ENCODE measurements at places on chromosomes 16 and 17.

- DNase-seq = no peak
Observed at GRCh38 chr17:15269780-15270089, 4.6 kb upstream of the PMP22 start.

DNA sequence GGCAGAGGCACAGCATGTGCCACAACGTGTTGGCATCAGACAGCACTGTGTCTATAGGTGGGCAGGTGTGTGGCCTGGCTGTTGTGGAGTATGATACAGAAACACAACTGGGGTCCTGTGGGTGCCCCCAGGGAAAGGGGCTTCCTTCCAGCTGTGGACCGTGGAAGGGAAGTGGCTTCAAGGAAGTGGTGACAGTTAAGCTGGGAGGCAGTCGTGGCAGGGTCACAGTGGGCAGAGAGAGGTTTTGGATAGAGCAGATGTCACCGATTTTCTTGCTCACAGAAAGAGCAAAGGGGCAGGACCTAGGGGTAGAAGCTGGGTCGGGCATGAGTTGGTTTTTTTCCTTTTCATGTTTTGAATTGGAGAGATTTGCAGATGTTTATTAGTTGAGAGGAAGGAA is 11.2 kb upstream of the ORAI3 start:
- DNase-seq = no peak

DNA sequence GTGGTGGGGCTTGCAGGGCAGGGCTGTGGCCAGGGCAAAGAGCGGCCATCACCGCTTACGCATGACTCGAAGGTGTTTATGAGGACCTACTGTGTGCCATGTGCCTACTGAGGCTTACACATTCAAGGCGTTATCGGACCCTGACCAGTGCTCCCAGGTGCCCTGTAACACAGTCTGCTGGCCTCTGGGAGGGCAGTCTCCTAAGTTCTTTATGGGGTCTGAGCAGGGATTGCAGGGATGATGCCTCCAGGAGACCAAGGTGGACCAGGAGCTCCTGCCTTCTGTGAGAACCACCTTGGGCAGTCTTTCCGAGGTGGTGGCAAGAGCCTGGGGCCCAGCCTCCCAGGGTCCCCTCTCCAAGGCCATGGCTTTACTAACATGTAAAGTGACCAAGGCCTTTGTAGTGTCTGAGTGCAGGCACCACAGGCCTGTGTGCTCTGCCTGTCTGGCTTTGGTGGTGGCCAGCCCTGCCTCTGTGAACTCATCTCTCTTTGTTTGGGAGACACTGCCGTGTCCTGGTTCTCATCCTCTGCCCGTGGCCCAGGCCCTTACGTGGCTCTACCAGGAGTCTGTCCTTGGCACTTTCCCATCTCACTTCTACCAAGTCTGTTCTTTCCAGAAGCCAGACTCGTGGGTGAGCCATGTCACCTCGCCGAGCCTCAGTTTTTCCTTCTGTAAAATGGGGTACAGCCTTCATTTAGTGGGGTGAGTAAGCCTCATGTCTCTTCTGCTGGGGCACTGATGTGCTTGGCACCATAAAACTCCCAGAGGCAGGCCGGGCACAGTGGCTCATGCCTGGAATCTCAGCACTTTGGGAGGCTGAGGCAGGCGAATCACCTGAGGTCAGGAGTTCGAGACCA is 3.4 kb upstream of the SYNGR2 start:
- no peak for DNase-seq

- DNase-seq = no peak
Observed at GRCh38 chr17:9907131-9907530, 2.1 kb upstream of the RCVRN start.

DNA sequence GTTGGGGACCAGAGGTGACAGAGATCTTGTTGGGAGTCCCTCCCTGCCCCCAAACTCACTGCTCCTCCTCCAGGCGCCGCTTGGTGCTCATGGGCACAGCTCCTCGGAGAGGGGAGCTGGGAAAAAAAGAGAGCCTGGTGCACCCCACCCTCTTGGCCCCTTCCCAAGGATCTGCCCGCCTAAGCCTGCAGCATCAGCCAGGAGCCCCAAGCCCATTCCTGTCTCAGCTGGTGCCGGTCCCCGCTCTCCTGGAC is 400 bp downstream of the HCFC1R1 start:
- DNase-seq = peak; percentile 35

DNA sequence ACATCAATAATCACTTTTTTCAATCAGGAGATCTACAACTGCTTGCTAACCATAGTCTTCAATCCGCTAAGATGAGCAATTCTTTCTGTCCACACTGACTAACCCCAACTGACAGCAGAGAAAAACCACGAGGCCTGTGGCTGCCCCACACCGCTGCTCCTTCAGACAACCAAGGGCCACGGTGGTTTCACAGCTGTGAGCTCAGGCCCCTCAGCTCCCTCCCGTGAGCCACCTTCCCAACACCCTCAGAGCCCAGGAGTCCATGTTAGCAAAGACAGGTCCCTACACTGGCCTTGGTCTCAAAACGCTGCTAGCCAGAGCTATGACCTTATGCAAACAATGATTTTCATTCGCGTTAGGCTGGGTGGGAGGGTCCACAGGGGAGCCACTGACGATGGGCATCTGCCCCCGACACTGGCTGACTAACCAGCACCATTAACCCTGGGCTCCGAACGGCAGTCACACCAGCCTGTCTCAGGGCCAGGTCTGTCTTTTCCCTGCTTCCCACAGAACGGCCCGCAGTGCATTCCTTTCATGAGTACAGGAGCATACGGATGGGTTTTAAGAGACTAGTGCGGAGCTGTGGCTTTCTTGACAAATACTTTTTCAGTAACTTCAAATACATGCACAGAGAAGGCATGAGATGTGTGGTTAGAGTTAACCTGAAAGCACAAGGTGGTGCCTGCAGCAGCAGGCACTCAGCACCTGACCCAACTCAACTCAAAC is 67.3 kb downstream of the ANKRD11 start:
- DNase-seq = no peak

GRCh38 chr16:56894331-56894917 is 29.4 kb downstream of the SLC12A3 start:
- DNase-seq = no peak

GRCh38 chr17:15457723-15458094 is 9.7 kb downstream of the CDRT4 start:
- no peak for DNase-seq

DNA sequence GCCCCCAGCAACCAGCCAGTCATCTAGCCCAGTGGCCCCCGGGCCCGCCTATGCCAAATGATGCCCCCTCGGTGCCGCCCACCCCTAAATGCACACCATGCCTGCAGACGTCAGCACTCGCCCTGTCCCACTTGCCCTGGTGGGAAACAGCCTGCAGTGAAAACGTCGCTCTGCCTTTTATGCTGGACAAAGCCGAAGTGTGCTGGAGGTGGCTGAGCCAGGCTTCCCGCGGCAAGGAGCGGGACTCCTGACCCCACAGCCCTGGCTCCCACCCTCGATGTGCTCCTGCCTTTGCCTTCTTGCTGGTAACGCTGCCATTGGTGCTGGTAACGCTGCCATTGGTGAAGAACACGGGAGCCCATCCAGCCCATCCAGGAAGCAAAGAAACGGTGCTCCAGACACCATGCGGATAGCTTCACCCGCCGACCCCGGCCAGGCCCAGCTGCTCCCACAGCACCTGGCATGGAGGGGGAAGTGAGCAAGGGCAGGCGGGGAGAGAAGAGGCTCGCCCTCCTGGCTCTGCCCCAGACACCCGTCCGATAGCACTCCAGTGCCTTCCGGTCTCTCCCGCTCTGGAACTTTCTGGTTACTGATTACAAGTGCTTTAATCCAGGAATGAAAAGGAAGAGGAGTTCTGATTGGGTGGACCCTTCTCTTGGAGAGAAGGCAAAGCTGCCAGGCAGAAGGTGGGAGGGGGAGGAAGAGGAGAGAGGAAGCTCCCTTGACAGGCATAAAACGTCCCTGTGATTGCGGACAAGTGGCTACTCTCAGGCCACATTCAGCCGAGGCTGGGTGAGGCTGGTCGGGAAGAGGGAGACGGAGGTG is 4.0 kb upstream of the BAIAP2 start:
- DNase-seq = no peak

DNA sequence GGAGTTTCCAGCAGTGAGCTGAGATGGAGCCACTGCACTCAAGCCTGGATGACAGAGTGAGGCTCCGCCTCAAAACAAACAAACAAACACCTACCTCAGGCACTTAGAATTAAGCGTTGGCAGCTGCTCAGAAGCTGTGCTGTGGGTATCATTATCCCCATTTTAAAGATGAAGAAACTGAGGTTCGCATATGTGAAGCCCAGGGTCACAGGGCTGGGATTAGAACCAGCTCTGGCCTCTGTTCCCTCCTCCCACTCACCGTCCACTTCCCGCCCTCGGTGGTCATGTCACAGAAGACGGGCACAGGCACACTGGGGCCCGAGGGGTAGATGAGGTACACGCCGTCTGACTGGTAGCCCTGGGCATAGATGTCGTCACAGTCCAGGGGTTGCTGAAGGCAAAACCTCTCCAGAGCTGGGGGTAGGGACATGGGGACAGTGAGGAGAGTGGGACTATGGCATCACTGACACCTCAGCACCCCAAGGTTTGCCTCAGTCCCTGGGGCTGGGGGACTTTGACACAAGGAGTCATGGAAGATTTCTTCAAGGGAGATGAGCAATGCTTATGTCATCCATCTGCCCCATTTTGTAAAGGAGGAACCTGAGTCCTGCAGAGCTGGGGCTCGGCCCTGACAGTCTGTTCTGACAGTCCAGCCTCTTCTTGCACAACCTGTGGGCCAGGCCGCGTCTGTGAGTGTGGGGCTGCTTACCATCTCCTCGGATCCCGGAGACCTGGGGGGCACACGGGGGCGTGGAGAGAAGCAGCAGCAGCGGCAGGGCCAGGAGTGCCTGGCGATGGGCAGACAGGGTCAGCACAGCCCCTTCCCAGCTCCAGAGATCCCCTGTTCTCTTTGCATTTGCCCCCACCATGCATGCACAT is 700 bp downstream of the MFAP4 start:
- DNase-seq = peak; percentile 32

- DNase-seq = peak; percentile 2
Observed at GRCh38 chr17:13096291-13096690, 78.5 kb upstream of the ELAC2 start.

DNA sequence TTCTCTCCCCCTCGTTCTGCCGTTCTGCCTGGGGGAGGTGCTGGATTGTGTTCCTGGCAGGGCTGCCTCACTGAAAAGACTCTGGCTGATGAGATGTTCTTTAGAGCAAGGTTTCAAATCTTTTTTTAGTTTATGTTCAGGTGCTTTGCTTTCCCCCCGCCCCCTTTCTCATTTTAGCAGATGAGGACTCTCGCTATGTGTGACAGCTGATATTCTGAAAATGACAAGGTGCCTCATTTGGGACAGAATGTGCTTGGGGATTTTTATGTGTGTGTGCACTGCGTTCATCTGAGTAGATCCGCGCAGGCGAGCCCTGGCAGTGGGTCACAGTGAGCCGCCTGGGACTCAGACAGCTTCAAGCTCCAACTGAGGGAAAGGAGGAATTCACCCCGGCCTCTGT is 205.9 kb downstream of the HS3ST4 start:
- DNase-seq = no peak

DNA sequence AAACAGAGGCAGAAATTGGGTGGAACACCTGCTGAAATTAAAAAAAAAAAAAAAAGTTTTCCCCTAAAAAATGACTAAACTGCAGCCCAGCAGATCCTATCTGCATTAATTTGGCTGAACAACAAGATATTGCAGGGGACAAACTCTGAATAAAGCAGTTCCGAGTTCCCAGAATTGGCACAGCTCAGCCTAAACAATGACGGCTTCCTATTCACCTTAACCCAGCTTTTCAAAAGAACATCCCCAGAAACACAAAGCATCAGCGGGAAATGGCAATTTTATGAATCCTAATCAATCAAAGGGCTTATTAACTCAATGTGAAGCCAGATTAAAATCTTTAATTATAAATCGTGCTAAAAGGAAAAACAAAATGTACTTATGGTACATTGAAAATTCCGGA is 497.8 kb upstream of the ZFHX3 start:
- DNase-seq = no peak

- no peak for DNase-seq
Observed at GRCh38 chr17:74435775-74436359, 4.0 kb downstream of the GPRC5C start.

GRCh38 chr17:10777131-10777807 is 26.6 kb downstream of the TMEM238L start:
- no peak for DNase-seq

GRCh38 chr17:18182978-18183333 is 672 bp upstream of the ALKBH5 start:
- peak; percentile 76 for DNase-seq
